ENCODE measurements at places on chromosomes 13 and 19. TPM values are rescaled to one million over a fixed set of nuclear protein-coding genes. Genes with fewer than 3 reads are reported as not detected.

IGSF23 gene
- total RNA-seq = not detected

OXGR1 gene
- total RNA-seq = not detected

TSSK6 gene
- total RNA-seq = 1.2 TPM

ZNF841 gene
- 4.8 TPM for total RNA-seq

CDC42EP5 gene
- total RNA-seq = 15.2 TPM

ZNF546 gene
- total RNA-seq = 3.9 TPM

FFAR1 gene
- total RNA-seq = not detected

GRK1 gene
- total RNA-seq = not detected

CGB3 gene
- total RNA-seq = not detected

CYSLTR2 gene
- 6.3 TPM for total RNA-seq

TSHZ3 gene
- 3.9 TPM for total RNA-seq

ZNF566 gene
- 10.2 TPM for total RNA-seq

NFIX gene
- 69.8 TPM for total RNA-seq

POU2F2 gene
- 0.83 TPM for total RNA-seq

RXFP2 gene
- not detected for total RNA-seq

FGF9 gene
- 3.2 TPM for total RNA-seq

SH2D3A gene
- not detected for total RNA-seq

PCDH9 gene
- 19.4 TPM for total RNA-seq

CKAP2 gene
- total RNA-seq = 4.7 TPM

AKT1S1 gene
- total RNA-seq = 25.8 TPM

TEX26 gene
- total RNA-seq = not detected

METTL21C gene
- total RNA-seq = not detected

CALR3 gene
- not detected for total RNA-seq

ZNF98 gene
- total RNA-seq = 1.6 TPM

PGLYRP2 gene
- not detected for total RNA-seq

LRRC25 gene
- 6.8 TPM for total RNA-seq

CD177 gene
- 0.93 TPM for total RNA-seq

ZNF844 gene
- total RNA-seq = 10.8 TPM

ZNF468 gene
- 13.8 TPM for total RNA-seq

All from right atrium auricular region (tissue), 2 donors.